ENCODE measurements at places on chromosomes 11 and 22.

DNA sequence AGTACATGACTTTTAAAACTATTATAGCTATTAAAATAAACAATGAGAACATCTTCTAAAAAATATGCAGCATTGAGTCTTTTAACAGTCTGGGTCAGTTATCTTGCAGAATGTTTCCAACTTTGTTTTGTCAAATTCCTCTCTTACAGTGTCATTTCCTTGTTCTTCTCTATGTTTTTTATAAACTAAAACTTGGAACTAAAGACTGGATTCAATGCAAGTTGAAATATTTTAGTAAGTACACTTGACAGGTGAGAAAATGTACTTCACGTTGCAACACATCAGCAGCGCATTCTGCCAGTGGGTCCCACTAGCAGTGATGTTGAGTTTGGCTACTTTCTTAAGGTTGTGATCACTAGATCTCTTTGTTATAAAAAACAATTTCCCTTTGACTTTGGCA lies 1407.6 kb upstream of the RAG2 start:
- no peak for DNase-seq

- no peak for DNase-seq
Observed at GRCh38 chr11:16936643-16937042, 77.6 kb downstream of the PLEKHA7 start.

DNA sequence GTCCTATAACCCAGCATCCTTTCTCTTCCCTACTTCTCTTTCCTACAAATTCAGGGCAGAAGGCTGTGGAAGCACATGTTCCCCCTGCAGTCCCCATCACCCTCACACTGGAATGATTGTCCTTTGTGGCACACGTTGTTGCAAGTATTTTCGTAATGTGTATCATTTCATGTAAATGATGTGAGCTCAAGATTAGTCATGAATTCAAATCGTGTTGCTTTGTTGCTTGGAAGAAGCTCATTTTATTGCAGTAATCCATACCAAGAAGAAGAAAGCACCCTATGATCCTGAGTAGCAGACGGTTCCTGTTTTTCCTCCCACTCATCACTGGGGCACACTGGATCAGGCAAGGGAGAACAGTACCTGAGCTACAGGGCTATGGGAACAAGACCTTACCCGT lies 173.4 kb downstream of the NCAM1 start:
- DNase-seq, result no peak

DNA sequence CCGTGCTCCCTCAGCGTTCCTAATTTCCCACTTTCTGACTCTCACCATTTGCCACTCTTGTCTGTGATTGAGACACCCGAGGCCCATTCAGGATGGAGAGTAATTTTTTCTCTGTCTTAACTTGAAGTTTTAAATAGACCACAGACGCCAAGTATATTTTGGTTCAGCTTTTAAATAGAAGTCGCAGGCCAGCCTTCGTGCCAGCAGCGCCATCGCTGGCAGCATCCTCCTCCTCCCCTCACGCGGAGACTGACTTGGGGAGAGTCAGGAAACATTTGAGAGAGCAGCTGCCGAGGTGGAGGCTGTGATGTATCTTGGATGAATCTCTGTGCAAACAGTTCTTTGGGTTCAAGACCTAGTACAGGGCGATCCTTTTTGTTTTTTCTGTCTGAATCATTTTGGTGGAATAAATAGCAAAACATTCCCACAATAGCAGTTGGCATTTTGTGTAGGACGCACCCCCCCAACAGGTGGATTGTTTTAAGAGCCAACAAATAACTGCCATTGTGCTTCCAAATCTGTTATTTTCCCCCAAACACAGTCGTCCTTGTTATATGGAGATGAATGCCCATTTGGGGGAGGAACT lies 889 bp upstream of the DMC1 start:
- no peak for DNase-seq

- DNase-seq, result no peak
Observed at GRCh38 chr11:94869186-94869585, 101.0 kb downstream of the AMOTL1 start.

DNA sequence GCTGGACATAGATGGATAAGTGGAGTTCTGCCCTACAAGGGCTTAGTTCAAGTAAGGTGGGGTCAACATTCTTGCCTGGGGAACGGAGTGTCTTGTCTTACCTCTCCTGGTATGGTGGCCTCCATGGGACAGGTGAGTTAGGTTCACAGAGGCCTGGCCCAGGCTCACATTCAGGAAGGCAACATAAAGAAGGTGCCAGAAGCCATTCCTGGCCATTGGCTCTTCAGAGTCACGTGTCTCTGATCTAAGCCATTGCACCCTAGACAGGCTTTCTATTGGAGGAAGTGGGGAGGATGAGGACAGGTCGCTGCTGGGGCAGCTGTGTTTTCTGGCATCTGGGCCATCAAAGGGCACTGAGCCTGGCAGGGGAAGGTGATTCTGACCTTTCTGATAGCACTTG lies 14.8 kb downstream of the LMO2 start:
- DNase-seq, result no peak

DNA sequence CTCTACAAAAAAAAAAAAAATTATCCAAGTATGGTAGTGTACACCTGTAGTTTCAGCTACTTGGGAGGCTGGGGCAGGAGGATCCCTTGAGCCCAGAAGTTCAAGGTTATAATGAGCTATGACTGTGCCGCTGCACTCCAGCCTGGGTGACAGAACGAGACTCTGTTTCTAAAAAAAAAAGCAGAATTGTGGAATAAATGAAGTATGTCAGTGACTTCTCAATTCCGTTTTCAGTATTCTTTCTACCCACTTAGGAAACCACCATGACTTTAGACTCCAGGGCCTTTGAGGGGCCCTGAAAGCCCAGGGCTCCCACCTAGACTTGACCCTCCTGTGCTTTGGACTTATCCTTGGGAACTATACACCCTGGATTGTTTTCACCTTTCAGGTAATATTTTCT lies 6.5 kb upstream of the NUP160 start:
- no peak for DNase-seq

- DNase-seq, result no peak
Observed at GRCh38 chr11:115207166-115207591, 297.0 kb downstream of the CADM1 start.

DNA sequence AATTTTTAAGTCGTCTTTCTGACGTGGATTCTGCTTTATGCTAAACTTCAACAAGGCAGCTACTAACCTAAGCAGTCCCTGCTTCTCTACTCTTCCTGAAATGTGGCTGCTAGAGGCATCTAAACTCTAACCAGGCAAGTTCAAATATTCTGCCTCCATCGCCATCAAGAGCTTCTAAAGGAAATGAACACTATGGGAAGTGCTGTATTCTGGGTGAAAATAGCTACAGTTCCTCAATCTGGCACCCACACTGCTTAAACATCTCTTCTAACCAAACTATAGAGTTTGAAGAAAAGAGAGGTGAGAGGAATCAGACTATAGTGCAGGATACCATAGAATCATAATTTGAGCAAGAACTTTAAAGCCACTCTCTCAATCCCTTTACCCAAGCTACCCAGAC lies 6.3 kb downstream of the NRIP3 start:
- DNase-seq, result no peak

DNA sequence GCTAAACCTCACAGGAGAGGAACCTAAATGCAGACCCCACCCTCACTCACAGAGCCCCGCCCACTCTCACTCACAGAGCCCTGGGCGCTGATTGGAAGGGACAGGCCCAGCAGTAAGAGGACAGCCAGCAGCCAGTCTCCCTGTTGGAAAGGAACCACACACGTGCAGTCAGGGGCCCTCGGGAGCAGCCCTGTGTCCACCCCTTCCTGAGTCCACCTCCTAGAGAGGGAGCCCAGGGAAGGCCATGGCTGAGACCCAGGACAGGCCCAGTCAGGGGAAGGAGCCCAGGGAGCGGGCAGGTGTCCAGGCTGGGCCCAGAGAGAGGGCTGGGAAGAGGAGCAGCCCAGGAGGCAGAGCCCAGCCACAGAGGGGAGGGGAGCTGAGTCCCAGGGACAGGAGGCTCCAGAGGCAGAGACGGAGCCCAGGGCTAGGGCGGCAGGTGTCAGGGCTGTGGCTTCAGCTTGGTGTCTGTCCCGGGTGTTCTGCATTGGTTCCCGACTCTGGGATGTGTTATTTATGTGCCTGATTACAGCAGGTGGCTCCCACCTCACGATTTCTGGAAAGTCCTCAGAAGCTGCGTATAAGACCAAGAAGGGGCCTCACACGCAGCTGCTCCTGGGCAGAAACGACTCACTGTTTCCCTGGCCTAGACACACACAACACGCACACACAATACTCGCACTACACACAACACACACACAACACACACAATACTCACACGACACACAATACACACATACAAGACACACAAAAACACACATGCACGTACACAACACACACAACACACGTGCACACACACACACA lies 9.0 kb upstream of the APOBEC3H start:
- DNase-seq, result no peak

- DNase-seq, result no peak
Observed at GRCh38 chr22:30506507-30506968, 1.0 kb upstream of the SEC14L4 start.

DNA sequence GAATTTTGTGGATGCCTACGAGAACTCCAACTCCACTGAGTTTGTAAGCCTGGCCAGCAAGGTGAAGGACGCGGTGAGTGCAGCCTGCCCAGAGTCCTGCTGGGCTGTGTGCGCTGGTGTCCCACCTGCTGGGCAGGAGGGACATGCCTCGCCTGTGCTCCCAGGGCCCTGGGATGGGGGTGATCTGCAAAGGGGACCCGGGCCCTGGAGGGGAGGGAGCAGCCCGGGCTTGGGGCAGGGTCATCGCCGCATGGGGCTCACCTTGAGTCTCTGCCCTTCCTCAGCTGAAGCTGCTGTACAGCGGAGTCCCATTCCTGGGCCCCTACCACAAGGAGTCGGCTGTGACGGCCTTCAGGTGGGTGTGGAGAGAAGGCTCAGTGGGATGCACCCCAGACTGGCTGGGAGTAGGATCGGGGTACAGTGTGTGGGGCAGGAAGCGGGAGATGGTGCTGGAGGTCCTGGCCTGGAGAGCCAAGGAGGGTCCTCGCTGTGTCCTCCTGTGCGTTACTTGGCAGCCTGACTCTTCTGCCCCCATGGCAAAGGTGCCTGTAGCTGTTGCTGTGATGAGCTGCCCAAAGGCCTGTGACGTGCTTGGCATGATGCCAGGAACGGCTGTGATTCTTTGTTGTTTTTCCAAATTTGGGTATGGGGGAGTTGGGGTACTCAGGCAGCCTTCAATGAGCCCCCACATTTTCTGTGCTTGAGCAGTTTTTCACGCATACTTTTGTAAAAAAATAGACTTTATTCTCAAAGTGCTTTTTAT lies 29.2 kb downstream of the ST14 start:
- DNase-seq, result no peak

GRCh38 chr22:47001288-47001687 lies 238.8 kb downstream of the TBC1D22A start:
- DNase-seq, result no peak

DNA sequence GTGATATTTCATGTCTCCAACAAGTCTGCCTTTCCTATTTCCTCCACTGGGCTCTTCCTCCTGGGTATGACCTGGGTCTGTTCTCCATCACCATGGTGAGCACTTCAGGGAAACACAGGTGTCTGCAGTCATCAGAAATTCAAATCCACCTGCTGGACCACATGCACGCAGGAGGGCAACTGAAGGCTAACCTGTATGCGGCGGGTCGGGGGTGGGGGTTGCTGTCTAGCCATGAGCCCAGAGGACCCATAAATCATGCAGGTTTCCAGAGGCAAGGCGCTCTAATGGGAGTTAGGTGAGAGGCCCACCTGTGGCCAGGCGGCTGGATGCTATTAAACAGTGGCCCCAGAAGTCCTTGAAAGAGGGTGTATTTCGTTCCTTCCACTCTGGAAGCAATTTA lies 11.1 kb upstream of the PAMR1 start:
- no peak for DNase-seq

- DNase-seq, result no peak
Observed at GRCh38 chr11:95524314-95525036, 265.1 kb downstream of the FAM76B start.

DNA sequence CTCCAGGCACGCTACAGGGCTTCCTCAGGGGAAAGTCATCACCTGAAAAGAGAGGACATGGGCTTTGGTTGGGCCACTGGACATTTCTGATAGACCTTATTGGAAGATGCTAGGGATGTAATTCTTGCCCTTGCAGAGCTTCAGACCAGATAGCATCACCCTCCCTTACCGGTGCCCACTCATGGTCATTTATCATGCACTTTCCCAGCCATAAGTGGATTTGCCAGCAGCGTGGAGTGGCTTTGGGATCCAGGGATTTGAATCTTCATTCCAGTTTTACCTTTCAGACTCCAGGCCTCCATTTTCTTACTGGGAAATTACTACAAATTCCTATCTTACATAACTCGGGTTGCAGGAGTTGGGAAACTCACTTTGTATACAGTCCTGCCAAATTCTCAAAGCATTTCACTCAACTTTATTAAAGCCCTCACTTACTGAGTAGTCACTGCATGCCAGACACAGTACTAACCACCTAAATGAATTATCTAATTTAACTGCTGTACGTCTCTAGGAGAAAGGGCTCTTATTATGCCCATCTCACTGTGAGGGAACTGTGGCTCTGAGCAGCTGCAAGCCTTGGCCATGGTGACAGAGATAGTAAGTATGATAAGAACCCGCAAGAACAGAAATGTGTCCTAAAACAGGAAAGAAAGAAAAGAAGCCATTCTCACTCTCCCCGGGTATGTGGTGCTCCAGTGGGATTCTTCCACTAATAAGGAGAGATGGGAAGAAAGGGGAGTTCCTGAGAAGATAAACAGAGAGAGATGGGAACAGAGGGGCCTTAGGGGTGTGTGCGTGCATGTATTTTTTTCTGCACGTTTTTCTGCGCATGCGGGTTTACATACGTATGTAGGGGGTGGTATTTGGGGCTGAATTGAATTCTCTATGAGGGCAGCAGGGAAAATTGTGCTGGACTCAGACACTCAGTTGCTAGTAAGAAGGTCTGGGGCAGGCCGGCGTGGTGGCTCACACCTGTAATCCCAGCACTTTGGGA lies 9.7 kb downstream of the CHRM1 start:
- no peak for DNase-seq

DNA sequence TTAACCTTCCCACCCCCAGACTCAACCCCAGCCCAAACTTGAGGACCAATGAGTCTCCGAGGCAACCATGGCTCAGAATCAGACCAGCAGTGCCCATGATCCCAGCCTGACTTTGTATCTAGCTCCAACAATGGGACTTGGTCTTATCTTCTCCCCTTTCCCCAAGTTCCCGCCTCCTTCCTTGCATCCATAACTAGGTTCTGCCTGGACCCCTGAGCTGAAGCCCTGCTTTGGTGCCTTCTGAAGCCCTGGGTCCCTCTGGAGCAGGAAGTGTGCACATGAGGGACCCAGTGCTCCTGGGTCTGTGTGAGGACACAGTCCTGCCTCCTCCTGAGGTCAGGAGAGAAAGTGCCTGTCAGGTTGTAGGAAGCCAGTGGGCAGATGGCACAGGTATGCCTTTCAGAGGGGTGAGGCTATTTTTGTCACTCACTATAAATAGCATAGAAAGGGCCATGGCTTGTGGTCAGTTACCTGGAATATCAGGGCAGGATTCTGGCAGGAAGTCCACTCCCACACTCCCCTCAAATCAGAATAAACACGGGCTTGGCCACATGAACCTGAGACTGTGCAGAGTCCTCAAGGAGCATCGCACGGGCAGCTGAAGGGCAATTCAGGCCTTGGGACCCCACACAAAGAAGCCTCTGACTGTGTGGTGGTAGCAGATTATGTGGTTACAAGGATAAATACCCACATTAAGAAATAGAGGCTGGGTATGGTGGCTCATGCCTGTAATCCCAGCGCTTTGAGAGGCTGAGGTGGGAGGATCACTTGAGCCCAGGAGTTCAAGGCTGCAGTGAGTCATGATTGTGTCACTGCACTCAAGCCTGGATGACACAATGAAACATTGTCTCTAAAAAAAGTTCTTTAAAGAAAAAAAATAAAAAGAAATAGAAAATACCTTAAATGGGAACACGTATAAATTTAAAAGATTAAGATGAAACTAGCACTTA lies 27.4 kb downstream of the RCN1 start:
- no peak for DNase-seq

Data from esophagus squamous epithelium (tissue), 5 donors.